Stimulated activated naive B cell treated with anti-CD40 and anti-IgM and Interleukin-4, amounts not matched to agents 10 μg/mL and 1 μg/mL and 100 μg/mL, for 72 hours (primary cell): ENCODE measurements at places on chromosomes 2 and 18.

DNA sequence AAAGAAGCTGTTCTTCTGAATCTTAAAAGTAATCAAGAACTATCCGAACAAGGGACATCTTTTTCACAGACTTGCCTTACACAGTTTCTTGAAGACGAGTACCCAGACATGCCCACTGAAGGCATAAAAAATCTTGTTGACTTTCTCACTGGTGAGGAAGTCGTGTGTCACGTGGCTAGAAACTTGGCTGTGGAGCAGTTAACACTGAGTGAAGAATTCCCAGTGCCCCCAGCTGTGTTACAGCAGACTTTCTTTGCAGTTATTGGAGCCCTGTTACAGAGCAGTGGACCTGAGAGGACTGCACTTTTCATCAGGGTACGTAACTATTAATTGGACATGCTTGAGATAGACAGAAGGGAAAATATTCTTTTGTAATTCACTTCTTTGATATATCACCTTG, 2.4 kb downstream of the MRPL44 start:
- H3K4me3 ChIP-seq = peak overlapping the region; percentile 25
- no peak overlapping the region for H3K27ac ChIP-seq
- peaks cover 23% of the 10 kb centered on the region for H3K4me1 ChIP-seq
- peaks cover 14% of the 10 kb centered on the region for H3K36me3 ChIP-seq

- no peak overlapping the region for H3K27ac ChIP-seq
- peaks cover 22% of the 10 kb centered on the region for H3K4me1 ChIP-seq
- DNase-seq = no peak
- no peak overlapping the region for H3K4me3 ChIP-seq
- peaks cover 24% of the 10 kb centered on the region for H3K36me3 ChIP-seq
Observed at GRCh38 chr2:55017880-55018279, 32.4 kb downstream of the RTN4 start.

DNA sequence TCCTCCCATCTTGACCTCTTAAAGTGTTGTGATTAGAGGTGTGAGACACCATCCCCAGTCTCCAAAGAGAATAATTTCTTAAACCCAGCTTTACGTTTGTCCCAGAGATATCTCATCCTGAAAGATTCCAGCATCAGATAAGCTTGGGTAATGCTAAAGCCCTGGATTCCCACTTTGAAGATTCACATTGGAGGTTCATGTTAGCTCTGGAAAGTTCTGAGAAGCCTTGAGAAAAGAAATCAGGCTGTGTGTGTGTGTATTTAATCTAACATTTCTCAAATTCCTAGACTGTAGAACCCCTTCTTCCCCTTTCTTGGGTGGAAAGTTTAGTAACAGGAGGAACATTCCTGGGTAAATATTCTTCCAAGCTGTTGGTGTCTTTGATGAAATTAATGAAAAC, 18.0 kb downstream of the ZNF532 start:
- no peaks in the 10 kb centered on the region for H3K27me3 ChIP-seq
- H3K36me3 ChIP-seq = peaks cover 32% of the 10 kb centered on the region
- H3K4me1 ChIP-seq = peaks cover 21% of the 10 kb centered on the region
- no peak overlapping the region for H3K4me3 ChIP-seq

GRCh38 chr2:232330068-232330999, 48.2 kb upstream of the ALPP start:
- DNase-seq = no peak
- no peak overlapping the region for H3K4me3 ChIP-seq
- no peak overlapping the region for H3K27ac ChIP-seq
- no peaks in the 10 kb centered on the region for H3K27me3 ChIP-seq
- H3K4me1 ChIP-seq = peaks cover 16% of the 10 kb centered on the region

DNA sequence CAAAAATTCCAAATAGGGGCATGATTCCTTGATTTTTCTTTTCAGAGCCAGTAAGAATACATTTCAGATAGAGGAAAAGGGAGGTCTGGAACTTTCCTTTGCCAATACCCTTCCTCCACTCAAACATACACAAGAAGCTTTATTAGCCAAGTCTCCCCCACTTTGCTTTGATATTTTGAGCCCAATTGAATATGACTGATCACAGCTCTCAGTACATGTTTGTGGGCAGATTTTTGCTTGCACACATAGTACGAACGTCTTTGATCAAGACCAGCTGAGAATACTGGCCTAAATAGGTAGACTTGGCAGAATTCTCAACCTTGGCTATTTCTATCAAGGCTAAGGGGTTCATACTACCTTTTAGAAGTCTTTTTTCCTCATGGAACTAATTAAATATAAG, 148.8 kb upstream of the PGAP1 start:
- H3K36me3 ChIP-seq = peaks cover 55% of the 10 kb centered on the region
- no peak overlapping the region for H3K27ac ChIP-seq
- H3K4me3 ChIP-seq = no peak overlapping the region
- H3K4me1 ChIP-seq = peaks cover 5% of the 10 kb centered on the region

DNA sequence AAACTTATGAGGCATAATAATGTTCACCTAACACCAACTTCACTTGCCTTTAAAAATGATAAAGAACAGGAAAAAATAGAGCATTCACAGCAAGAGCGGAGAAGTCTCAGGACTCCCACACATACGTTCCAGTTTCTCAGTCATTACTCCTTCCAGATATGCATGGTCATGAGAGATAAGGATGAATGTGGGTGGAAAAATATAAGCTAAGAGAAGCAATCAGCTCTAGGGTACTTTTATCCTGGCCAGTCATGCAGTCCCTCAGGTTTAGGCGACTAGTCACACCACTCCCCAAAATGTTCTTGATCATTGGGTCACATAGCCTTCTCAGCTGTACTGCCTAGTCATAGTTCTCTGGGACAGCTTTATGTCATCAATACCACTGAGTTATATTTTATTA, 29.2 kb upstream of the CCDC178 start:
- no peaks in the 10 kb centered on the region for H3K4me1 ChIP-seq
- no peaks in the 10 kb centered on the region for H3K36me3 ChIP-seq
- H3K27ac ChIP-seq = no peak overlapping the region
- H3K4me3 ChIP-seq = no peak overlapping the region
- DNase-seq = no peak

DNA sequence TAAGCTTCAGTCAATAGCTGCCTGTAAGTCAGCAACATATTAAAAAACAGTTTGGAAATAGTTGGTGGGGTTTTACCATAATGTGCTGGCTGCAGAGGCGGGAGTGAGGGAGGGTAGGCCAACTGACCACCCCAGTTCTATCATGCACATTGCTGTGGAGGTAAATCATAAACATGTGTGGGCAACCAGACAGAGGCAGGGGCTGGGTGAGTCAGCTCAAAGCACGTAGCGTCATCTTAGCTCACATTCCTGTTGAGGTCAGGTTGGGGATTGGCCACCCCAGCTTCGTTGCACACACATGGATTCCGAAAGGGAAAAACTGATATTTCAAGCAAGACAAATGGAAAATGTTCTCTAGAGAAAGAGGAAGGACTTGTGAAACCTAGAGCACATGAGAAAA, 19.5 kb downstream of the GPR45 start:
- no peak overlapping the region for H3K27ac ChIP-seq
- peaks cover 5% of the 10 kb centered on the region for H3K4me1 ChIP-seq
- DNase-seq = no peak
- H3K4me3 ChIP-seq = no peak overlapping the region
- H3K36me3 ChIP-seq = peaks cover 28% of the 10 kb centered on the region
- no peaks in the 10 kb centered on the region for H3K27me3 ChIP-seq

GRCh38 chr18:39945076-39945475, 2010.0 kb upstream of the PIK3C3 start:
- no peak for DNase-seq
- no peaks in the 10 kb centered on the region for H3K36me3 ChIP-seq
- H3K4me3 ChIP-seq = no peak overlapping the region
- H3K4me1 ChIP-seq = no peaks in the 10 kb centered on the region
- no peaks in the 10 kb centered on the region for H3K27me3 ChIP-seq

- no peaks in the 10 kb centered on the region for H3K4me1 ChIP-seq
- H3K27me3 ChIP-seq = peaks cover 11% of the 10 kb centered on the region
- H3K36me3 ChIP-seq = no peaks in the 10 kb centered on the region
- no peak overlapping the region for H3K27ac ChIP-seq
- DNase-seq = no peak
- H3K4me3 ChIP-seq = no peak overlapping the region
Observed at GRCh38 chr2:118954297-118955060, 12.5 kb downstream of the MARCO start.

DNA sequence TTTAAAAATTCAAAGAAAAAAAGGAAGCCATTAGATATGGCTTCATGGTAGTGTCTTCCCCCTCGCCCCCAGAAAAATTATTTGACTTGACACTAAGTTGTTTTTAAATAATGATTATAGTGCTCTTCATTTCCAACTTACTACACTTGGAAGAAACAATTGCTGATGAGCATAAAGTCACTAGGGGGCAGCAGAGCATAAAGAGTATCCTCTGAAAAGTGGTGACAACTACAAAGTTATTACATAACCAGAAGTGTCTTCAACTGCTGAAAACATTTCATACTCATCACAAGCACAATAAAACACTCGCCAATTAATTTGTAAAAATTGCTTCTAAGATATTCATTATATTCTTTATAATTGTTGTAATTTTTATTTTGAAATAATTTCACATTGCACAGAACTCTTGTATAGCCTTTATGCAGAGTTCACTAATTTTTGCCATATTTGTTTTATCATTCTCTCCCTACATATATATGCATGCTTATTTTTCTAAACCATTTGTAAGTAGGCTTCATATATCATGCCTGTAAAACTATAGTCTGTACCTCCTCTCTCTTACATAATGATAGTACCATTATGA, 54.9 kb downstream of the EXOC6B start:
- peak; percentile 34 for DNase-seq
- no peaks in the 10 kb centered on the region for H3K27me3 ChIP-seq
- peaks cover 2% of the 10 kb centered on the region for H3K36me3 ChIP-seq
- no peak overlapping the region for H3K4me3 ChIP-seq
- no peak overlapping the region for H3K27ac ChIP-seq
- no peaks in the 10 kb centered on the region for H3K4me1 ChIP-seq

DNA sequence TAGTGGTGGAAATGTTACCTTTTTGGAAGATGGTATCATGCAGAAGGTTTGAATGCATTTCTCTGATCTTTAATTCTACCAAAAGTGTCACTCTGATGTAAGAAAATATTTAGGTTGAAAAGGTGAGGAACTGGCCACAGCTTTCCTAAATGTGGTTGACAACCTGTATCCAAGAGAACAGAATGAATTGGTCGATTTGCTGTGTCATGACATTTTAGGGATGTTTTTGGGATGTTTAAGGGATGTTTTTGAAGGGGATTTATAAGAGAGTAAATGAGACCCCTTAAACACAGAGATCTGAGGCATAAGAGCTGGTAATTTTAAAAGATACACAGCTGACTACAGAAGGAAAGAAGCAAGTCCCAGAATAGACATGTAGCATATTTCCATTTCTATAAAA, 270.8 kb upstream of the EPAS1 start:
- no peaks in the 10 kb centered on the region for H3K4me1 ChIP-seq
- no peak overlapping the region for H3K4me3 ChIP-seq
- no peak for DNase-seq
- H3K36me3 ChIP-seq = peaks cover 37% of the 10 kb centered on the region

DNA sequence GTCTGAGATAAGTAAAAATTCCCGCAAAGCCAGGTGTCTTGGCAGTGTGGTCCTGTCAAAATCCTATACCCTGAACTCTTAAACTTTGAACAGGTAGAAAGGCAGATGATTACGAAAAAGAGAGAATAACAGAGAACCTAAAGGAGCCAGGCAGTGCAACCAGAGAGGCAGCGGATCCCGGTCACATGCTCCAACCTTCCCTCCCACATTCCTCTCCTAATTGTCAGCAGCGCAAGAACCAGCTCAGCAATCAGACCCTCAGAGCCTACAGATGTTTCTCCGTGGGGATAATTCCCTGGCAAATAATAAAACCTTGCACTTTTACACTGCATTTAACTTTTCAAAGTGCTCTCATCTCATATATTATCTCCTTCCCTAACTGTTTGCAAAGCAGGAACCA, 124.8 kb downstream of the EPHA4 start:
- peaks cover 8% of the 10 kb centered on the region for H3K4me1 ChIP-seq
- no peak for DNase-seq
- H3K27ac ChIP-seq = no peak overlapping the region
- no peaks in the 10 kb centered on the region for H3K27me3 ChIP-seq
- no peak overlapping the region for H3K4me3 ChIP-seq

- H3K27me3 ChIP-seq = no peaks in the 10 kb centered on the region
- no peak overlapping the region for H3K27ac ChIP-seq
Observed at GRCh38 chr2:97849881-97850528, 136.6 kb downstream of the ZAP70 start.

DNA sequence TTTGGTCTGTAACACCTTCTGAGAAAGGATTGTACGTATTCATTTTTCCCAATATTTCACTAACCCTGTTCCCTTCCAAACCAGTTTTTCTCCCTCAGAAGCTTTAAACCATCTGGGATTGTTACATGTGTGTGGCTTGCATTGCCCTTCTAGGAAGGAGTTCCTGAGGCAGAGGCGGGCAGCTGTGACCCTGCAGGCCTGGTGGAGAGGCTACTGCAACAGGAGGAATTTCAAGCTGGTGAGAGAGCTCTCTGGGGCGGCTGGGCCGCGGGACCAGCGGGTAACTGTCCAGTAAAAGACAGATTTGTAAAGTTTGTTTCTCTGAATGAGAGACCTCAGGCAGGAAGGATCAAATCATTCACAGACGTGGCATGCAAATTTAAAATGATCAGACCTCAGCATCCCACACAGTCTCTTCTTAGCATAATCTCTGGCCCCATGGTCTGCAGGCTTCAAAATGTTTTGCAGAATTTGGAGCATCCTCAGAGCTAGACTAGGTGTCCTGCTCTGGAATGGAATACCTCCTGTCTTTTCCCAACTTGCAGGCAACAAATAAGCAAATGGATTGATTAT, 40.2 kb upstream of the GPR17 start:
- no peak overlapping the region for H3K4me3 ChIP-seq
- H3K27ac ChIP-seq = peak overlapping the region; percentile 9
- DNase-seq = no peak
- no peaks in the 10 kb centered on the region for H3K36me3 ChIP-seq
- no peaks in the 10 kb centered on the region for H3K27me3 ChIP-seq

DNA sequence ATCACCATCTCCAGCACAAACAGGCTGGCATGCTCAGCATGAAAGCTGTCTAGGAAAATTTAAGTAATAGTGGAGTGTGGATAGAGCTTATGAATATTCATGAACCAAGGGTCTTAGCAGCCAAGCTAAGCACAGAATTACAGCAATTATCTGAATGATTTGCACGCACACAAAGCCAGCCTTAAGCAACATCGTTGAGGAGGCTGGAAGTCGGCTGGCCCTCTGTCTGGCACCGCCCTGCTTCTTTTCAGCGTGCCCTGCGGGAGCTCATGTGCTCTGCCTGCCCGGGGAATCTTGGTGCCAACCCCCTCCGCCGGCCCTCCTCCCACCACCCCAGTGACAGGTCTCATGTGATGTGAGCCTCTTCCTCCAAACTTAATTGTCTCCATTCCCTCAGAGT, 540.1 kb downstream of the CMPK2 start:
- H3K4me3 ChIP-seq = no peak overlapping the region
- H3K27me3 ChIP-seq = peaks cover 1% of the 10 kb centered on the region
- no peaks in the 10 kb centered on the region for H3K36me3 ChIP-seq
- no peaks in the 10 kb centered on the region for H3K4me1 ChIP-seq
- DNase-seq = no peak

GRCh38 chr2:105385731-105386540, 12.9 kb downstream of the FHL2 start:
- no peak for DNase-seq
- H3K4me3 ChIP-seq = no peak overlapping the region
- H3K27me3 ChIP-seq = peaks cover 15% of the 10 kb centered on the region
- H3K4me1 ChIP-seq = peaks cover 8% of the 10 kb centered on the region

GRCh38 chr18:29259838-29260237, 1082.9 kb upstream of the CDH2 start:
- H3K27ac ChIP-seq = no peak overlapping the region
- H3K4me3 ChIP-seq = no peak overlapping the region
- DNase-seq = no peak
- H3K36me3 ChIP-seq = no peaks in the 10 kb centered on the region
- no peaks in the 10 kb centered on the region for H3K4me1 ChIP-seq
